ENCODE measurements at places on chromosomes 6 and 20. TPM values are rescaled to one million over a fixed set of nuclear protein-coding genes. Genes with fewer than 3 reads are reported as not detected.
A peak's percentile ranks its signal among the peaks of the same experiment; 100 is the strongest.

The OPRL1 gene
- total RNA-seq = 0.71 TPM

- no peak for DNase-seq
These were observed 150.8 kb upstream of the FAM83B start for GRCh38 chr6:54695815-54696214.

GRCh38 chr6:7048894-7049293 is 58.9 kb upstream of the RREB1 start:
- DNase-seq = no peak

The NTSR1 gene
- total RNA-seq = not detected

DNA sequence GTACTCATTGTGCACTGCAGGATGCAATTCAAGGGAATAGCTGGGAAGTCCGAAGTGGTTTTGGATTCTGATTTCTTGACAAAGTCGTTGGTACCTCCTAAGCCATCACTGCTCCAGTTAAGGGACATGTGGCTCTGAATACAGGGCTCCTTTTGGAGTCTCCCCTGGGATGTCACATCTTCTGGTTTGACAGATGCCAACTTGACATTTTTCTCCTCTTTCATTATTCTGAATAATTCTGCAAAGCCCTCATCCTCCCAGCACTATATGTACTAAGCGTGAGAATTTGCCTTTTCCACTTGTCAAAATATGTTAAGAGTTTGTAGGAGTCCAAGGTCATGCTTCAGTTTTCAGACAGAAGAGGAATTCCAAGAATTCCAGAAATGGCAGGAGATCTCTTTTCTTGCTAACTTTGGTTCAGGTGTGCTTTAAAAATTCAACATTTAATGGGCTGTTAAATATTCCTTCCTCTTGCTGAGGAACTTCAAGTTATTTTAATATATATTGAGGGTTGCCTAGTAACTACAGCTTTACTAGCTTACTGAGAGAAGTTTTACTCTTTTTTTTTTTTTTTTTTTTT is 38.7 kb downstream of the DOK5 start:
- no peak for DNase-seq

The ARMC12 gene
- 0.21 TPM for total RNA-seq

DNA sequence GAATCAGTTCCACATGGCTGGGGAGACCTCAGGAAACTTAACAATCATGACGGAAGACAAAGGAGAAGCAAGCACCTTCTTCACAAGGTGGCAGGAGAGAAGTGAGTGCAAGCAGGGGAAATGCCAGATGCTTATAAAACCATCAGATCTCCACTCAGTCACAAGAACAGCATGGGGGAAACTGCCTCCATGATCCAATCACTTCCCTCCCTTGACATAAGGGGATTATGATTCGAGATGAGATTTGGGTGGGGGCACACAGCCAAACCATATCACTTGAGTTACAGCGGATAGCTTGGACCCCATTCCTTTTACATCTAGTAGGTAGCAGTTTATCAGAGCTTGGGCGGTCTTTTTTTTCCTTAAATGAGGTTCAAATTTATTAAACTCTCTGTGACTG is 19.1 kb downstream of the AFDN start:
- DNase-seq = no peak

DNA sequence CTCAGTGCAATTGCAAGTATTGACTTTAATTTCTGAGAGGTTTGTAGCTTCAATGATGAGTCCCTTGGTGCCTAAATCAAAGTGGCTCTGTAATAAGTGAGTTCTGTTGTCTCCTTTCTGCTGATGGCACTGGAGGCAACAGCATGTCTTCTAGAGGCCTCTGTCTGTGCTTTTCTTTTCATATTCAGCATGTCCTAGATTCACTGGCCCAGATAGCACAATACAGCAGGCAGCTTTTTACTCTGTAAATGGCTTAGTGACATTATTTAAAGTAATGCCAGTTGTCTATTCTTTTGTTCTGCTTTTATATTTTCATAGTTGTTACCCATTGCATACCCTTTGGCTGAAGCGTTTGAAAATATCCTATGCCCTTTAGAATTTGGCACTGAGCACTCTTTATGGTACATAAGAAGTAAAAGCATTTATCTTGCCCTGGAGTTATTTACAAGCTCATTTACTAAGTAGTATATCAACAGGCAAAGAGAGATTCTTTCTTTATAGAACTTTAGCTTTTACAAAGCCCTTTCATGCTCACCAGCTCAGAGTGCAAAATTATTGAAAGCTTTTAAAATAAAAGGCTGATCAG is 271.5 kb upstream of the KCNQ5 start:
- DNase-seq = no peak

DNA sequence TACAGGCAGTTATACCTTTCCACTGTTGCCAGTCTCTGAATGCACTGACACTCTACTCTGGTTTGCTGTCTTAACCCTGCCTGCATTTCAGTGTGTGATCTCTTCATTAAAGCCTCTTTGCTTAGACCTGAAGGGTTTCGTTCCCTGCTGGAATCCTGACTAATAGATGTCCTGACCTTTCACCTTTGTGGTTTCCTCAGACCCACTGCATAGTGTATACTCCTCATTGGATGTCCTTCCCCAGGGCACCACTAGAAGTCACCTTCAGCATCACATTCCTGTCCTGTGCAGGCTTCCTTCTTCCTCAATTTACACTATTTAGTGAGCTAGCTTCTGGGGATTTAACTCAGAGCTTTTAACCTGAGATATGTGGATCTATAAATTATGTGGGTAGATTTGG is 120.6 kb downstream of the RCAN2 start:
- DNase-seq = no peak

GRCh38 chr6:52839124-52840055 is 1.2 kb downstream of the GSTA5 start:
- DNase-seq = peak; percentile 29

DNA sequence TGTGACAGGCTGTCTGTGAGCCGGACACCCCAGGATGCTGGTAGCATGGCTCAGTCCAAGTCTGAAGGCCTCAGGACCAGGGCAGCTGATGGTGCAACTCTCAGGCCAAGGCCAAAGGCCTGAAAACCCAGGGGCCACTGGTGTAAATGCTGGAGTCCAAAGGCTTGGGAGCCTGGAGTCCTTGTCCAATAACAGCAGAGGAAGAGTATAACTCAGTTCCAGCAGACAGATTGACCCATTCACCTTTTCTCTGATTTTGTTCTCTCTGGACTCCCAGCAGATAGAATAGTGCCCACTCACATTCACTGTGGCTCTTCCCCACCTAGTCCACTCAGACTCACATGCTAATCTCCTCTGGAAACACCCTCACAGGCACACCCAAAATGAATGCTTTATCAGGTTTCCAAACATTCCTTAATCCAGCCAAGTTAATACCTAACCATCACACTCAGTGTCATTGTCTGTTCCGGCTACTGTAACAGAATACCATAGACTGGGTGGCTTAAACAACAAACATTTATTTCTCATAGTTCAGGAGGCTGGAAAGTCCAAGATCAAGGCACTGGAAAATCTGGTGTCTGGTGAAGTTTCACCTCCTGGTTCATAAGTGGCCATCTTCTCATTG is 5.0 kb upstream of the TRAF3IP2 start:
- no peak for DNase-seq

- DNase-seq = no peak
These were observed 295.8 kb downstream of the EPHA7 start for GRCh38 chr6:93123585-93123984.

- no peak for DNase-seq
These were observed 7.0 kb downstream of the TRIM10 start for GRCh38 chr6:30154061-30154460.

- no peak for DNase-seq
These were observed 11.7 kb upstream of the SULF2 start for GRCh38 chr20:47796971-47797370.

The PRDM1 gene
- 2.3 TPM for total RNA-seq

DNA sequence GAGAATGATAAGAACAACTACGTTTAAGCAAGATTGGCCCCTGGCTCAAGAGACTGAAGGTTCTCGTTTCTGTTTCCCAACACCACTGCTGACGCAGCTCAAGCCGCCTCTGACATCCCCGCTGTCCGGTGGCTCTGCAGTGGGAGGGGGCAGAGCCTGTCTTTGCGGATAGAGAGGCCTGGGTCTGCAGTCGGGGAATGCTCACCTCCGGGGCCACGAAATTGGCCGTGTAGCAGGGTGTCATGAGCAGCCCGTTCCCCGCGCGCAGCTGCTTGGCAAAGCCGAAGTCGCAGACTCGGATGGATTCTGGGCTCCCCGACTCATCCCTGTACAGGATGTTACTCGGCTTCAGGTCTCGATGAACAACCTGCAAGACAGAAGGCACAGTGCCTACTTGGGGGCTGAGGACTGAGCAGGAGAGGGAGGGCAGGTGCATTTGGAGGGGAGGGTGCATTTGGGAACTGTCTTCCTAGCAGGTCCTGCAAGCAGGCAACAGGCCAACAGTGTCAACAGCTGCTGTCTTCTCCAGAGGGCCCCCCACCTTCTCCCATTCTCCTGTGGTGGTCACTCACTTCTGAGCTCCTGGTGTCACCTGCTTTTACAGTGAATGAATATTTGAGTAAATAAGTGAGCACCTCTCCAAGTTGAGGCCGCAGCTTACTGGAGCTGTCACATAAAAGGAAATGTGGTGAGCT is 40.5 kb upstream of the MPC1 start:
- no peak for DNase-seq

GRCh38 chr6:65746302-65746701 is 39.3 kb upstream of the EYS start:
- no peak for DNase-seq

- DNase-seq = no peak
These were observed 176.1 kb downstream of the TRIM27 start for GRCh38 chr6:28747631-28748157.

DNA sequence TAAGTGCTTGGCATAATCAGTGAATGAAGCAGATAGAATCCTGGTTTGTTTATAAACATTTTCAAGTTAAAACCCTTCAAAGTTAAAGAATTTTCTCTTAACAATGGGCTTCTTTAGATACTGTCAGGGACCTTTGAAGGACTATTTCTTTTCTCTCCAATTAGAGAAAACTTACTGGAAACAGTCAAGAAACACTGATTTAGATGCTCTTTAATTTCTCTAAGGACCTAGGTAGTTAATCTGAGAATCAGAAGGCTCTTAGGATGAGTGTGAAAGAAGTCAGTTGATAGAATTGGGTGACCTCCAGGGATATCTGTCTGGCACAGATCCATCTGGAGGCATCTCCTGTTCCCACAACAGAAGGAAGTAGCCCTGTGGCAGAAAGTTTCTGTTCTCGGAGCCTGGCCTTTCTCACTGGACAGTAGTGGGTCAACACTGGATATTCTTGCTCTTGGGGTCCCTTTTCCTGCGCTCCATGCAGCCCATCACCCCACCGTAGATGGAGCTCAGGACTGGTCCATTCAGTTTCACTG is 22.5 kb downstream of the KIAA0408 start:
- DNase-seq = no peak

DNA sequence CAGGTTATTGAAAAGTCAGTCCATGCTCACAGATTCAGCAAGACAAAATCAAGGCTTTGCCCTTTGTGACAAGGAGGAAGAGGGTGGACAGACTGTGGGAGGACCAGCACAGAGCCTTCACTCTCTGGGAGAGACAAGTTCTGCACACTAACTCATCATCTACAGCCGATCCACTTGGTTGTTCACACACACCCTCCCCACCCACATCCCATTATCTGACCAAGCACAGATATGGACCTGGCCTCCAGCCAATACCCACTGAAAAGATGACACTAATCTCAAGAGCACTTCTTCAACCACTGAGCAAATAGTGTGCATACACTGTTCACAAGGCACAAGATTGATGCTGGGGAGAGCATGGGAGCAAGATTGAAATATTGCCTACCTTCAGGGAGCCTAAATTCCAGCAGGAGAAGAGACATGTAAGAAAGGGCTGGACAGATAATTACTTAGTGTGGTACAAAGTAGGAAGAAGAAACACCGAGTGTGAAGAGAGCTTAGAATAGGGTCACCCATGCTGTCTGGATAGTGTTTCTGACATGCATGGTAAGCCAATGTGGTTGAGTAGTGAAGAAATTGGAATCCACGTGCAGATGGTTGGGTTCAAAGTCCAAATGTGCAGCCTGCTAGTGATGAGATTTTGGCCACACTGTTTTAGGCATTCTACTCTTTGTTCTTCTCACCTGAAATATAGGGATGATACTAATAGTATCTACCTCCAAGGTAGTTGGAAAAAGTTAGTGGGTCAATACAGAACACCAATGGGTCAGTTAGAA is 21.7 kb upstream of the IL17A start:
- DNase-seq = no peak

The RFX6 gene
- not detected for total RNA-seq
